ENCODE measurements at places on chromosomes 5 and 9.

DNA sequence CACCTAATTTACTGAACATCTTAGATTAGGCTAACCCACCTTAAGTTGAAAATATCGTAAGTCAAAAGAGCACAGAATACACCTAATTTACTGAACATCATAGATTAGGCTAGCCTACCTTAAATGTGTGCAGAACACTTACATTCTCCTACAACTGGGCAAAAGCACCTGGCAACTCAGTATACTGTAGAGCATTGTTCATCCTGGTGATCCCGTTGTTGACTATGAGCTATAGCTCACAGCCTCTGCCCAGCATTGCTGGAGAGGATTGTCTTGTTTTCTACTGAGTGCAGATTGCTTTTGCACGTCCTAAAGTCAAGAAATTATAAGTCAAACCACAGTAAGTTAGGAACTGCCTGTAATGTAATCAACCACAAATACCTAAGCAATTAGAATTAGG, 531.8 kb upstream of the CDH6 start:
- no peak overlapping the region for H3K4me3 ChIP-seq
- no peaks in the 10 kb centered on the region for H3K4me1 ChIP-seq

- DNase-seq: no peak
- no peaks in the 10 kb centered on the region for H3K27me3 ChIP-seq
- no peak overlapping the region for H3K27ac ChIP-seq
- peaks cover 6% of the 10 kb centered on the region for H3K4me1 ChIP-seq
- no peak overlapping the region for H3K4me3 ChIP-seq
Measured at GRCh38 chr5:115321309-115321708, 24.9 kb upstream of the CCDC112 start.

DNA sequence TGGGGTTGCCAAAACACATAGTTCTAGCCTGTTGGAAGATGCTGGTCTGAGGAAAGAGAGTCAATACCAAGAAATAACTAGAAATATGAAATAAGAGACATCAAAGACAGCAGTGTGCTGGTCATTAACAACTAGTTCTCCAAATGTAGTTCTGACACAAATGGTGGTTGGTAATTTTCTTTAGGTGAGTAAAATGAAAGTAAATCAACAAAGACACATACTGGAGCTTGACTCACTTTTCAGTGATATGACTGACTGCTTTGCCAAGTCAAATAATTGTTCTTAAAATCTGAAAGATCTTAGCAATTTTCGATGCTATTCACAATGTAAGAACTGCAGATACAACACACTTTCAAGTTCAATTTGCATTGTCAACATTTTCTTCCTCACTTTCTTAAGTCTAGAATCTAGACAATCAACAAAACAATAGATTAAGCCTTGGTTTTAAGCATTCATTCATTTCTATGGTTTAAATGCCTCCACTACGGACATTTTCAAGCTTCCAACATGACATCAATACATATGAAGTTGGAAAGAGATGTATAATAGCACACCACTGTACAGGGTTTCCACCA, 166.8 kb upstream of the MAP3K1 start:
- peaks cover 8% of the 10 kb centered on the region for H3K27me3 ChIP-seq
- no peak for DNase-seq
- no peaks in the 10 kb centered on the region for H3K36me3 ChIP-seq
- H3K27ac ChIP-seq: no peak overlapping the region

- no peak overlapping the region for H3K4me3 ChIP-seq
- H3K4me1 ChIP-seq: no peaks in the 10 kb centered on the region
- H3K36me3 ChIP-seq: no peaks in the 10 kb centered on the region
- DNase-seq: no peak
- no peaks in the 10 kb centered on the region for H3K27me3 ChIP-seq
- H3K27ac ChIP-seq: no peak overlapping the region
Measured at GRCh38 chr5:4700069-4700468, 440.1 kb upstream of the ADAMTS16 start.

DNA sequence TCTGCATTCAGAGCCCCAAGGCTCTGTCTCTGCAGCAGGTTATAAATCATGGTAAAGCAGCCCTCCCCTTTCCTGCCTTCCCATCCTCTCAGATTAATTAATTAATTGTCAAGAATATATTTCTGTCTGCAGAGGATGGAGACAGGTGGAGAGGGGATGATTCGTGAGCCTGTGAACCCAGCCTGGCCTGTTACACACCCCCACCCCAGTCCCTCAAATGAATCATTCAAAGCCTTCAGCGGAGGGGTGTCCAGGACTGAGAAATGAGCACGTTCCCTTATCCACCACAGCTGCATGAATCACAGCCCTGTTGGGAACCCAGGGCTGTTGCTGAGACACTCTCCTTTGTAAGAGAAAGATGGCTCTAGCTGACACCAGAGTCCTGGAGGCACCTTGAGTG, 56.0 kb downstream of the NIPAL4 start:
- no peak for DNase-seq
- peaks cover 12% of the 10 kb centered on the region for H3K36me3 ChIP-seq
- no peak overlapping the region for H3K27ac ChIP-seq

- H3K4me1 ChIP-seq: no peaks in the 10 kb centered on the region
- no peak overlapping the region for H3K4me3 ChIP-seq
- no peak overlapping the region for H3K27ac ChIP-seq
- H3K36me3 ChIP-seq: no peaks in the 10 kb centered on the region
- no peaks in the 10 kb centered on the region for H3K27me3 ChIP-seq
Measured at GRCh38 chr9:131824155-131824594, 84.3 kb upstream of the RAPGEF1 start.

DNA sequence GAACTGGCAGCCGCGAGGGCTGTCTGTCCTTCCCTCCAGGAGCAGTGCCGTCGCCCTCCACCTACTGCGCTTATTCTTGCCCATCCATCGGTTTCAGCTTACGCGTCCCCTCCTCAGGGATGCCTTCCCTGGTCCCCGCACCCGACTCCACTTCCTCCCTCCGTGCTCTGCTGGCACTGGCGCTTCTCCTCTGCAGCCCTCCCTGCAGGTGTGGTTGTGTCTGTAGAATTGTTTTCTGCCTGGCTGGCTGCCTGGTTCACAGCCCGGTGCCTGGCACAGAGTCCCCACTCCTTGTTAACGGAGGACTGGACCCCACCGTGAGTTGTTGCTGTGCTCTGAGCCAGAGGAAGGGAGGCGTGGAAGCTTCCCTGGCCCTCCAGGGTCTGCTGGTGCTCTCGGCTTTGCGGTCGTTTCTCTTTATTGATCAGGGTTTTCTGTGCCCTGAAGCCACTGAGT, 5.7 kb downstream of the NTMT1 start:
- no peaks in the 10 kb centered on the region for H3K27me3 ChIP-seq
- peaks cover 11% of the 10 kb centered on the region for H3K4me1 ChIP-seq
- H3K27ac ChIP-seq: no peak overlapping the region
- peaks cover 69% of the 10 kb centered on the region for H3K36me3 ChIP-seq
- no peak overlapping the region for H3K4me3 ChIP-seq
- DNase-seq: no peak

DNA sequence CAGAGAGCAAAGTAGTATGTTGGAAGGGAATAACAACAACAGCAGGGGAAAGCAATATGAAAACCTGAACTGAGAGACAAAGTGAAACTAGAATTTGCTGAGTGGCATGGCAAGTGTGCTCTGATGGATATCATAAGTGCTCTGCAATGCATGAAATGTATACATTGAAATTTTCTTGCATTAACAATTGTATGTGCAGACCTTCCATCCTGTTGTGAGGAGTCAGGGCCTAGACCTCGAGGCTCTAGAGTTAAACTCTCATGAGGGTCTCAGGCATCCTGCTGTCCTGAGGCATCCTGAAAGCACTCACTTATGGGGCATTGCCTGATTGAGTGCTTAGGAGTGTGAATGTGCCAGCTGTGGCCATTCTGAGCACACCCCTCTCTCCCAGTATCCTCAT, 1.1 kb downstream of the ECM2 start:
- H3K27me3 ChIP-seq: no peaks in the 10 kb centered on the region
- no peak for DNase-seq
- H3K36me3 ChIP-seq: no peaks in the 10 kb centered on the region
- H3K4me3 ChIP-seq: no peak overlapping the region
- H3K4me1 ChIP-seq: no peaks in the 10 kb centered on the region
- H3K27ac ChIP-seq: no peak overlapping the region
